Myocyte (in vitro differentiated cells): ENCODE measurements at places on chromosomes 3 and 15. TPM values are rescaled to one million over a fixed set of nuclear protein-coding genes. Genes with fewer than 3 reads are reported as not detected.

Gene KBTBD12
- 0.05 and 0.64 TPM in 2 replicates for total RNA-seq

Gene MYL3
- 4.5 and 7.8 TPM in 2 replicates for total RNA-seq

Gene ITIH4
- total RNA-seq: 5.0 and 5.4 TPM in 2 replicates

Gene CASR
- total RNA-seq: not detected in 2 replicates

GRCh38 chr15:45179221-45179985, 8.4 kb downstream of the SHF start:
- peak; percentile 88 for DNase-seq

DNA sequence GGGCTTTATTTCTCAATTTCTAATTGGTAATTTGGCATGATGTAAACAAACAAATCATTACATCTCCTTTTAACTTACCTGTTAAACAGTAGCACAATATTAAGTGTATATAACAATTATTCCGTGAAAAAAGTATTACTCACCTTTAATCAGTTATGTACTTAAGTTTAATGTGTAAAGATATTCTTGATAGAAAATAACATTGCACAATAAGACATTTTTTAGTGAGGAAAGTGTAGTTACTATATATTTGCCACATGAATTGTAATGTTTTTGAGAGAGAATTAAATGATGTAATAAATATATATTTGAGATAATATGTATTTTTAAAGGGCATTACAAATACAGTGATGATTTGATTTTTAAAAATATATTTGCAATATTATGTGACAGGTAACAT, 10.9 kb upstream of the CCNB2 start:
- DNase-seq: no peak

DNA sequence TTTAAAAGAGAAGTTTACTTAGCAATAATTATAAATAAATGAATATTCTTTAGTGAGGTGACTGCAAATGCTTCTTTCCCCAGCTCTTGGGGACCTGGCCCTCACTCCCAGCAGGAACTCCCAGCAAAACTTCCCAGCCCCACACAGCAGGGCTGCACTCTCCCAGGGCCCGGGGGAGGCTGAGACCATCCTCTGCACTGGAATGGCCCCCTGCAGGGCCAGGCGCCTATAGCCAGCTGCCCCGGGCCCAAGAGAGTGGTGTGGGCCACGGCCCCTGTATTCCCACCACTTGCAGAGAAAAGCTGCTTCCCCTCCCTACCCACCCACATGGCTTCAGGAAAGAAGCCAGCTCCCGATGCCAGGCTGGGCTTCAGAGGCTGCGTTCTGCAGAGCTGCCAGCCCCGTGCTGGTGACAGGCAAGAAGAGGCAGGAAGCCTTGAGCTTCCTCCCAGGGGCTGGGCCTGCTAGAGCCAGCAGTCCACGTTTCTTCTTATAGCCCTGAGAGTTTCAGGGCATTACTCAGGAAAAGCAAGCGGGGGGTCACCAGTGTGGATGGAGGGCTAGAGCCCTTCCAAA, 20.0 kb downstream of the IDH2 start:
- no peak for DNase-seq

- DNase-seq: no peak
Measured at GRCh38 chr15:69704229-69704628, 251.6 kb downstream of the RPLP1 start.

- DNase-seq: no peak
Measured at GRCh38 chr3:13134879-13135206, 61.6 kb upstream of the IQSEC1 start.

DNA sequence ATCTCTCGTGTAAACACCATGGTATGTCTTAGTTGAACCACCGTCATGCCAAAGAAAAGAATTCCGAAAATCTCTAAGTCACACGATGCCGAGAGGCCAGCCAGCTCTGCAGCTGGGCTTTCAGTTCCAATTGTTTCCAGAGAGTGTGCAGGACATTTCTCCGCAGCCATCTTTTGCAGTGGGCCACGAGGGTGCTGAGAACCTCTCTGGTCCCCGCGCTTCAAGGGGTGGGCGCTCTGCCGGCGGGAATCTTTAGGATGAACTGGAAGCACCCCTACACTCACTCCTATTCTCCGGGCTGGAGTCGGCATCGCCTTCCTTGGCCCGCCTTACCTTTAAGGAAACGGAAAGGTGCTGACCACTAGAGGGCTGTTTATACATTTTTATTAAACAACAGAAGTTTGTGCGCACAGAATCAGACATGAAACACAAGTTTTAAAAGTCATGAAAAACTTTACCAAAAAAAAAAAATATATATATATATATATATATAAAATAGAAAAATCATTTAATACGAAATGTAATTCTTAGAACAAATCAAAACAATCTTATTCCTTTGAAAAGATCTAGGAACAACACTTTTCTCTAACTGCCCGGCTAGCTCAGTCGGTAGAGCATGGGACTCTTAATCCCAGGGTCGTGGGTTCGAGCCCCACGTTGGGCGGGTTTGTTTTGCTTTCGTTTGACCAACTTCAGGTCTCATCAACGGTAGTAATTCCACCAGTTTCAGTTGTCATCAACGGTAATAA, 12.5 kb upstream of the MORF4L1 start:
- DNase-seq: peak; percentile 81

DNA sequence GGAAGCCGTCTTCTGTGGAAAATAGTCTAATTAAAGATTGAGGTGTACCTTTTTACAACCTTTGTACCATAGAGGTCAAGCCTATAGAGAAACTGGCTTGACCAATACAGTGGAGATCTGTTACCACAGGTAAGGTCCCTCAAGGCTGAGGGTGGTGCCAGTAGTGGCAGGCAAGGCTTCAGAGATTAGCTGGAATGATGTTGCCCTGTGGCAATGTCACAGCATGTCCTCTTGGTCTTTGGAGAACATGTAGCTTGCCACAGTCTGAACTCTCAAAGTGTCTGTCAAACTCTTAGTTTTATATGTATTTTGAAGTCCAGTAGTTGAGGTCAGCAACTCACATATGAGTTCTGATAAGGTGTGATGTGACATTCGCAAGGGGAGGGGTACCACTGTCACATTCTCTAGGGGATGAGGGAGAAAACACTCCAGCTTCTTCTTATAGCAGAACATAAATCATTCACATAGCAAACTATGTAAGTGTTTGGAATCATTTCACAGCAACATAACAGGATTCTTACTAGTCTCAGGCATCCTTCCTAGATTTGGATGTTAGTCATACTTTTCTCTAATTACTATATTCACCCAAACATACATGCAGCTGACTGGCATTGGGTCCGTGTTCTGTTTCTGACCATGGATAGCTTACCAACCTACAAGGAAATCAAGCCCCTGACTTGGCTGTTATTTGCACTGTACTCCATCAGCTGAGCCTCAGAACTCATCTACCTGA, 173.6 kb downstream of the UBE2E2 start:
- DNase-seq: no peak

- peak; percentile 46 for DNase-seq
Measured at GRCh38 chr15:84828086-84828908, 11.1 kb downstream of the ALPK3 start.

GRCh38 chr15:57122080-57122840, 203.8 kb downstream of the TCF12 start:
- DNase-seq: no peak

DNA sequence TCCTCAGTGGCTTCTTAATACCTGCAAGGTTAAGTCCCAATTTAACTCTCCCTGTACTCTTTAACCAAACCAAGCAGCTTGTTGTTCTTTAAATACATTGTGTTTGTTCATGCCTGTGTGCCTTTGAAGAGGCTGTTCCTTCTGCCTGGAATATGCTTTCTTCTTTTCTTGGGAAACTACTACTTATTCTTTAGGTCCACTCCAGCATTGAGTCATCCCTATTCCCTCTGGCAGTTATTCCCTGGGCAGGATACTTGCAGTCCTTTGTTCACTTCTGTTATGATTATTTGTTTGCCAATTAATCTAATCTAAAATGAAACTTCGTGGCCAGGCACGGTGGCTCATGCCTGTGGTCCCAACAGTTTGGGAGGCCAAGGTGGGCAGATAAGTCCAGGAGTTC, 139.3 kb downstream of the ZNF609 start:
- DNase-seq: no peak

DNA sequence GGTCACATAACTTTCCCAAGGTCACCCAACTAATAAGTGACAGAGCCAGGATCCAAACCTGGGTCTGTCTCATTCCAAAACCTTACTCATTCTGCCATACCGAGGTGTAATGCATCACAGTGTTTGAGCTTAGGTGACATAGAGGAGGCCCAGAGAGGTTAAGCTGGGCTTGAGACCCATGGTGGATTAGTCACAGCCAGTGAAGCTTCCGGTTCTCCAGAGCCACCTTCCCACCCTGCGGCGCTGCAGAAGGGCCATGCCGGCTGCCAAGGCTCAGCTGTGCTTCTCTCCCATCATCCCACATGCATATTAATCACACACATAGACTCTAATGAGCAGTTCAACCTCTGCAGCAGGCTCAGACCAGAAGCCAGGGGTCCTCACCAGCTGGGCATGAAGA, 42.2 kb downstream of the SPSB4 start:
- no peak for DNase-seq

DNA sequence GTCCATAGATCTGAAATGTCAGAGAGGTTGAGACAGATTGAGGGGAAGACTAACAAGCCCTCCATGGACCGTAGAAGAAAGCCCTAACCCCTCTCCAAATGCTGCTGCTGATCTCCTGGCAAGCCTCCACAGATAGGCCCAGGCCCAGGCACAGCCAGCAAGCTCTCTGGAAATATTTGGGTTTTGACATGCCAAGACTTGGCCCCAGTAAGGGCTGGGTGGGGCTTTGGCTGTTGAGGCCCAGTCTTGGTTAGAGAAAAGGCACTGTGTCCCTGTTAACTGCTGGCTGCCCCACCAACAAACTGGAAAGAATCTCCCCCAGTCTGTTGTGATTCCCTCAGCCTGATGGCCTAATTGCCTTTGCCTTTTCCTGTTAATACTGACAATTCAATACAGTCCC, 208.8 kb upstream of the CTDSPL start:
- DNase-seq: no peak

- no peak for DNase-seq
Measured at GRCh38 chr3:78143000-78143399, 1103.1 kb downstream of the ROBO2 start.

GRCh38 chr3:13269711-13270378, 150.3 kb downstream of the NUP210 start:
- DNase-seq: no peak

DNA sequence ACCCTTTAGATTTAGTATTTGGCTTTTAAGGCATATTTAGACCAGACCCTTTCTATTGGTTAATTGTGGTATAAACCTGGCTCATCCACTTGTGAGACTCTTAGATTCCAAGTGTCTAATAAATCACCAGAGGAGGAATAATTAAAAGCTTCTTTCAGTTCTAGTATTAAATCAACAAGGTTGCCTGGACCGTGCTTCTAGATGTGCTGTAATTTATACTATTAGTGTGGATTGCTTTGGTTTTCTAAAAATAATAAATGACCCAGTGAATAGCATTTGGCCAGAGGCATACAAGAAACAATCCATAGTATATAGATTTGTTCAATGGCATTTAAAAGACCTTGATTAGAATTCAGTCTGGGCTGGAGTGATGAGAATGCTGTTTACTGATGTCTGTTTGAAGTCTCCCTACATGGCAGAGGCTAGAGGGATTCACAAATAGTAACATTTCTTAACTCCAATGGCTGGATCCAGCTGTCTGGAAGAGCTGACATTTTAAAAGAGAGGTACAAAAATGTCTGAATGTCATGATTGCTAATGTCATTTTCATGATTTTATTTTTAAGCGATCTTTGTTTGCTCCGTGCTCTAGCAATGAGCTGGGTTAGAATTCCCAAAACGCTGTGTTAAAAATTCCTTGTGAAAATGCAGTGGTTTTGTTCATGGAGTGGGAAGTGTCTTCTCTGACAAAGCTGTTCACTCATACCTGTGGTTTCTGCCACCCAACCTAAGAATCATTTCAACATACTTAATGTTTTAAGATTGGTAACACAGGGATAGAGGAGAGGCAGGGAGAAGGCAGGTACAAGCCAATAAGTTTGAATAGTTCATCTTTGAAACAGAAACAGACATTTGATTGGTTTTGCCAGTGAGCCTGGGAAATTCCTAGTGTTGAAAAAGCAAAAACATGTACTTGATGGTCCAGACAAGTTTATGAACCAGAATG, 89.9 kb downstream of the RBMS3 start:
- peak; percentile 48 for DNase-seq

GRCh38 chr3:28674212-28674611, 325.6 kb upstream of the AZI2 start:
- no peak for DNase-seq

DNA sequence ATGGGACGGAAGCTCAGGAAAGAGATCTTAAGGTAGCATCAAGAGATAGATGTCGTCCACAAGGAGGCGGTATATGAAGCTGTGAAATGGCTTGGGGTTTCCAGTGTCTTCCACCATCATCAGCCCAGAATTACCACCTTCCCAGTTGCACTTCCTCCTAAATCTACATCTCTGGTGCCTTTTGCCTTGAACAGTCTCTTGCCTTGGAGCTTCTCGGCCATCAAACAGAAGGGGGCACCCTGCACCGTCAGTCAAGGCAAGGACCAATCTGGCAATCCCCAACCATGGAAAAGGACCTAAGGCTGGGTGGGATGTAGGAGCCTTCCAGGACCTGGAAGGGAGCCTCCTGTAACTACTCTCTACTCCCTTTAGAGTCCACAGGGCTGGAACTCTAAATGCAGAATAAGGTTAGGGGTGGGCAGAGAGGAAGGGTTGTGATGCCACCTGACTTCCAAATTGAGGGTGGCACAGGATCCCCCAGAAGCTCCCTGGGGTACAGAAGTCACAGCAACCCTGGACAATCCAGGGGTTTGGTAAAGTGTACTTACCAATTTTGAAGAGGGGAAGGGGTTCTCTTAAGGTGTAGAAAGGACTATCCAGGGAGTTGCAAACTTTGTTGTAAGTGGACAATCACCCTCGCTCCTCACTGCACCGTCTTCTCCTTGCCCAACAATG, 1.0 kb upstream of the RYR3 start:
- peak; percentile 24 for DNase-seq

GRCh38 chr15:38128341-38128781, 124.3 kb upstream of the SPRED1 start:
- DNase-seq: peak; percentile 35

- DNase-seq: no peak
Measured at GRCh38 chr3:190197346-190197763, 76.7 kb upstream of the P3H2 start.

DNA sequence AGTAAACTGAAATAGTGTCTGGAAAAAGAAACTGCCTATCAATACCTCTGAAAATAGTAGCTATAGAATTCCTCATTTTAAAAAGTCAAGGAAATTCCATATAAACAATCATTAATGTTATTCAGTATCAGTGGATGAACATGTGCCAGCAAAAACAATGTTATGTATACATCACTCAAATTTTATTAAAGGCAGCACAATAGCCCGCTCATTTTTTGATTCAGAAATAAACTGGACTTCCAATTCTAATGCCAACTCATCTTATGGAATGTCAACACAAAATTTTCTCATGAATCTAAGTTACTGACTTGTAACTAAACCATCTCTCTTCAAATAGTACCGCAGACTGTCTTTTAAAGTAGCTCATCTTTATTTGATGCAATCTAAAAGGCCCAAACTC, 19.0 kb downstream of the THBS1 start:
- DNase-seq: peak; percentile 40

DNA sequence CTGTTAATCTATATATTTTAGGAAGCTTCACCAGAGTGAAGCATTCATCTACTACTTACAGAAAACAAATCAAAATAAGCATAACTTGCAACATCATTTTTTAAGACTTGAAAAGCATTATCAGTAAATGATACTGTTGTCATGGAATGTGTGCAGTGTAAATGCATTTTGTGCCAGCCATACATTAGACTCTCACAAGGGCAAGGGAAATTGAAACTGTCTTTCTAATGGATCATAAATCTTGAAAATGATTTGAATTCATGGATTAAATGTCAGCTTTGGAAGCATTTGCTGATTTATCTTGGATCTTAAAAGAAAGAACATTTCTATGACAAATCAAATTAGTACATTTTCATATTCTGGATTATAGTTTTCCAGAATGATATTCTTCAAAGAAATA, 338.3 kb upstream of the SGO1 start:
- no peak for DNase-seq
